ENCODE measurements at places on chromosomes 6 and 20.

GRCh38 chr6:85353012-85353411 is 96.9 kb upstream of the NT5E start:
- DNase-seq = no peak

GRCh38 chr20:24836661-24837299 is 112.3 kb upstream of the CST7 start:
- no peak for DNase-seq

DNA sequence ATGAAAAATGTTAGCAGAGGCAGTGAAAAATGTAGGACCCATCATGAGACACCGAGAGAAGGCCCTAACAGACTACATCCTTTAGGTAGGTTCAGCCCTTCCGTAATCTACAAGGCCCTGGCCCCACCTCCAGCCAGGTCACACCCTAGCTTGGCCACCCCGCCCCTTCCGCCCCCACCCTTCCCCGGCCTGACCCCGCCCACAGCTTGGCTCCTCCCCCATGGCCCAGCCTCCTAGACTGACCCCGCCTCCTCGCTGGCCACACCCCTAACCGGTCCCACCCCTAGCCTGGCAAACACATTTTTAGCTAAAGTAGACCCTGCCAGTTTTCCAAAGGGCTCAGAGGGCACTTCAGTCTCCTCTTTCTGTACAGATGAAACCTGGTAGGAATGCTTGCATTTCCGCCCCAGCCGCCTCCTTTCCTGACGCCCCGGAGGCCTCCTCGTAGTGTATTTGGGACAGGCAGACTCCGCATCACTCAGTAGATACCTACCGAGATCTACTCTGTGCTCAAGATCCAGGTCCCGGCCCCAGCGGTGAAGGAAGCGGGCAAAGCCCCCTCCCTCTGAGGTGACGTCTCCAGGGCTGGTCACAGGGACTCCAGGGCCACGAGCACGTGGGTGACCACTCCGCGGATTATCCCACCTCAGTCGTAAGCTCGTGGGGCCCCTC is 443.5 kb downstream of the PREX1 start:
- no peak for DNase-seq

DNA sequence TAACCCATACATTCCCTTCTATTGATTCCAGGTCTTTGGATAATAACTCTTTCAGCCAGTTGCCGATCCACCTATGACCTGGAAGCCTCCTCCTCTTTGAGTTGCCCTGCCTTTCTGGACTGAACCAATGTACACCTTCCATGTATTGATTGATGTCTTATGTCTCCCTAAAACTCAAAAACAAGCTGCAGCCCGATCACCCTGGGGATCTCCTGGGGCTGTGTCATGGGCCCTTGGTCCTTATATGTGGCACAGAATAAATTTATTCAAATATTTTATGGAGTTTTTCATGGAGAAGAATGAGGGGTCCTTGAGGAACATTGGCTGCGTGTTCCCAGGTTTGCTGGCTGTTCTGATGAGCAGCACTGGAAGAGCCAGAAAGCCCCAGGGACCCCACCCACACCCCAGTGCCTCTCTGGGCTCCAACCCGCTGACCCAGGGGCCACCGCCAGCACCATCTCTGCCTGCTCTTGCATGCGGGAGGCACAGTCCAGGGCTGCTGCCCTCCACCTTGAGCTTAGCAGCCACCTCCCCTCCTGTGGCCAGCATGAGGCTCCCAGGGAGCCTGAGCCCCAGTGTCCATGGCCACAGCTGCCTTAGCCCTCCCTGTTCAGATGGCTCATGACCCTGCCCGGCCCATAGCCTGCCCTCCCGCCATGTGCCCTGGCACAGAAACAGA is 36.5 kb upstream of the CST7 start:
- no peak for DNase-seq

GRCh38 chr20:1108437-1108920 is 9.9 kb upstream of the PSMF1 start:
- no peak for DNase-seq

DNA sequence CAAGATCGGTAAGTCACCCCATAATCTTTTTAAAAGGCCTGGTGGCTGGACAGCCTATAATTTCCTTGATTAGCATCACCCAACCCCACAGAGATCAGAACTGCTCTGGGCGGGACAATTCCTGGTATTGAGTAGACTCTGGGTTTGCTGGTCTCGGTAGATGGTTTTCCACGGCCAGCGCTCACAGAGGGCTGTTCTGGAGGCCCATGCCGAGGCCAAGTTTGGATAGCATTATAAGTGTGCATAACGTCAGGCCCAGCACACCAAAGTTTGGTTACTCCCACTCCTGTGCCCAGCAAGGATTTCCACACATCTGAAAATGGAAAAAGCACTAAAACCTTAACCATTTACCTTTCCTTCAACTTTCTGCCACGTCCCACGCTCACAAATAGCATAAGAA is 104.7 kb upstream of the RREB1 start:
- no peak for DNase-seq

DNA sequence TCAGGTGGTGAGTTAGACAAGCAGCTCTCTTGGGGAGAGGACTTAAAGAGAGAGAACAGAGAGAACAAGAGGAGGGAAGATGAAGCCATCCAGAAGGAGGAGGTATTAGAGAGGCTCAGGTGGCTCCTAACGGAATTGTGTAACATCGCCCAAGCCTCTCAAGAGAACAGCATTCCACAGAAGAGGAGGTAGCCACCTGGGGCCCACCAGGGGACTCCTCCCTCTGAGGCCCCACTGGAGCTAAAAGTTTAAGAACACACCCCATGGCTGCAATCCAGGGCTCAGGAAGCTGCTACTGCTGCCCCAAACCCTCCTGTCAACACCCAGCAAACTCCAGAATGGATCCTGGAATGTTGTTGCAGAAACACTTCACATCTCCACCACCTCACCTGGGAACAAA is 23.6 kb upstream of the MDFI start:
- DNase-seq = no peak

DNA sequence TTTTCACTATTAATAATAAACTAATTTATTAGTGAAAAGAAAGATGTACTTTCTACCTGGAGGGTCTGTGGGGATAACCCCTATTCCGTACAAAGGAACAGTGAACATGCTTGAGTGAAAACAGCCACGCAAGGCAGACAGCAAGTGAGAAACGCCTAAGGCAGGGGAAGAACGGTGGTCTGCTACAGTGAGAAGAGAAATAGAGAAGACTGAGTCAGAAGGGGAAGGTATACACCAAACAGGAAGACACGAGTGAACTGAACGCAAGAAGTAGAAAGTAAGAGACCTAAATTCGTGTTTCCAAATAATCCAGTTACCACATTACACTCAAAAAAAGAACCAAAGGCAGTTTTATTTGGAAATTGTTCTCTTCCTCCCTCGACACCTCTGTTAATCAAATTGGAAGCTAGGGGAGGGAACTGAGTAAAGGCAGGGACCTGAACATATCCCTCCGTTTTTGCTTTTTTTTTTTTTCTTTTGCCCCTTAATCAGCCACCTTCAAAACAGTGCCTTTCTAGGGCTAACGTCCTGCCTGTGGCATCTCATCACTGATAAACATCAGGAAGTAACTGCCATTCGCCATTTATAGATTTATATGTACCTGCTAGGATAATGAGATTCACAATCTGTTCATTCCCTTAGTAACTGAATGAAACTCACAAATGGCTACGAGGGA is 48.9 kb downstream of the ATXN1 start:
- no peak for DNase-seq

GRCh38 chr6:111781041-111781708 is 92.1 kb downstream of the FYN start:
- DNase-seq = no peak

GRCh38 chr20:56606174-56606945 is 22.7 kb upstream of the TFAP2C start:
- no peak for DNase-seq

Data from left renal cortex interstitium (tissue), 4 donors.